Activated CD8-positive, alpha-beta memory T cell treated with anti-CD3 and anti-CD28 coated beads for 1 hour (primary cell): ENCODE measurements at places on chromosomes 5 and 9.

DNA sequence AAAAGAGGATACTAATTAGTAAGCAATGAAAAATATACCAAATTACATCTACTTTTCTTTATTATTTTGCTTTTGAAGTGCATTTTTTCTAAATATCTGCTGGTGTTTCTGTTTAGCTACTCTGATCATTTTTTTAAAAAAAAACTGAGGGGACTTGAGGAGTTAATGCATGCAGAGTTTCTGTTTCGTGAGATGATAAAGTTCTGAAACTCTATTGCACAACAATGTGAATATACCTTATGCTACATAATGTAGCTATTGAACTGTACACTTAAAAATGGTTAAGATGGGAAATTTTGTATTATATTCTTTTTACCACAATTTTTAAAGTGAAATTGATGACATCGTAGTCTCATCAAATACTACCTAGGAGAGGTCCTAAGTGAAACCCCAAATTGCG lies 288.3 kb upstream of the NR4A3 start:
- DNase-seq = no peak

GRCh38 chr9:10080012-10080411 lies 532.8 kb downstream of the PTPRD start:
- DNase-seq = no peak

GRCh38 chr5:152987131-152987530 lies 503.3 kb upstream of the GRIA1 start:
- no peak for DNase-seq

DNA sequence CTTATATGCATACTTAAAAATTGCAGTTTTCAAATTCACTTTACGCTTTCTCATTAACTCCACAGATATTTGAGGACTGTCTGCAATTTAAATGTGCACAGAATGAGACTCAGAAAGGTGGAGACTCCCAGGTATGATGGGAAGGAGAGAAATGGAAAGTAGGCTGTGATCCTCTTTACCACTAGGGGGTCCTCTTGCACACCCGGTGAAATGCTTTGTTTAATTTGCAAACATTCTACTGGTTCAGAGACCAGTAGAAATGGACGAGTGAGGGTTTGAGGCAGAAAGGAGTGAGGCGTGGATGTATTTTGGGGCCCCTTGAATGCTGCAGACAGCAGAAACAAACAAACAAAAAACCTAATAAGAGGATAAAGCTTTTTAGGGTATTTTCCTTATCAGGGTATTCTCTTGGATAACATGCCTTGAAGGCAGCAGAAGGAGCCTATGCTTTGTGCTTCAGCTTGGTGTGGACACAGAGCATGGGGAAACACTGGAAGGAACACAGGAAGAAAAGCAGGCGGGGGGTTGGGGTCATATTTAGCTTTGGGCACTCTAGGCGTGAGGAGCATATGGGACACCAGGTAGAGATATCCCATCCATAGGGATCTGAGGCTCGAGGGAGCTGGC lies 410.1 kb downstream of the DMRT2 start:
- DNase-seq = no peak

- no peak for DNase-seq
Observed at GRCh38 chr5:36164461-36164860, 12.6 kb downstream of the SKP2 start.

GRCh38 chr9:135971111-135971766 lies 10.1 kb upstream of the UBAC1 start:
- no peak for DNase-seq

DNA sequence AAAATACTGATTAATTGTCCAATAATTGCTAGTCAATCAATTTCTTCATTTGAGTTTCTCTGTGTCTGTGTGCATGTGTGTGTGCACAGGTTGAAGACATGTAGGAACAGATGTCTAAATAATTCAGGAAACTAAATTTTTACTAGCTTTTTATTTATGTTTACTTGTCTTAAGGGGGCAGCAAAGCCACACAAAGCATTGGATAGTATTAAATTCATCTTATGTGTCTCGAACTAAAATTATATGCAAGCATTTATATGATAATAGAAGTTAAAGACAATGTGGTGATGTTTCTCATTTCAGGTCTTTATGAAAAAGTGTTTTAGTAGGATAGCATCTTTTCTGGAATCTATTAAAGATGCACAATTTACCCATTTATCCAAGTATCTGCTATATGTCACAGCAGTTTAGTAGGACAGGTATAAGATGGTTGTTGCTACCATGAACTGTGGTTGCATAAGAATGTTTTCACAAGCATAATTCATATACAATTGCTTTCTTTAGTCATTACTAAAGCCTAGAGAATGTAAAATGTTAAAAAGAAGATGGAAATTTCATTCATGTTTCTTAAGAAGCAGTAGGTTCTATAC lies 784.6 kb upstream of the NUDT12 start:
- no peak for DNase-seq

- no peak for DNase-seq
Observed at GRCh38 chr9:132980157-132980556, 1.7 kb downstream of the GFI1B start.

- no peak for DNase-seq
Observed at GRCh38 chr5:11346336-11346735, 557.9 kb downstream of the CTNND2 start.

DNA sequence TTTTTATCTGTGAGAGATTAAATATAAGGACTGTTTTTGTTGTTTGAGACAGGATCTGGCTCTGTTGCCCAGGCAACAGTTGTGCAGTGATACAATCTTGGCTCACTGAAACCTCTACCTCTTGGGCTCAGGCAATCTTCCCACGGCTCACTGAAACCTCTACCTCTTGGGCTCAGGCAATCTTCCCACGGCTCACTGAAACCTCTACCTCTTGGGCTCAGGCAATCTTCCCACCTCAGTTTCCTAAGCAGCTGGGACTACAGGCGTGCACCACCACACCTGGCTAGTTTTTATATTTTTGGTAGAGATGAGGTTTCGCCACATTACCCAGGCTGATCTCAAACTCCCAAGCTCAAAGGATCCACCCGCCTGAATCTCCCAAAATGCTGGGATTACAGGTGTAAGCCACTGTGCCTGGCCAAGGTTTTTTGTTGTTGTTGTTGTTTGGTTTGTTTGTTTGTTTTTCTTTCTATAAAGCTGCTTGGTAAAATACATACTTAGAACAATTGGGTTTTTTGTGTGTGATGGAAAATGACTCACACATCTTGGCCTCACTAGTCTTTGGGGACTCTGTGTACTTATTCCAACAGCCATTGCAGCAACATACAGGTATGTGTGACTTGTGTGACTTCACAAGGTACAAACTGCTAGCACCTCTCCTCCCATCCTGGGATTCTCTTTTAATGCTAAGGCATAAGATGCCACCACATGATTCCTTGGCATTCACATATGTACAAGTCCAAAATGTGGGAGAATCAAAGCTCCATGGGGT lies 36.5 kb upstream of the RASA1 start:
- no peak for DNase-seq

DNA sequence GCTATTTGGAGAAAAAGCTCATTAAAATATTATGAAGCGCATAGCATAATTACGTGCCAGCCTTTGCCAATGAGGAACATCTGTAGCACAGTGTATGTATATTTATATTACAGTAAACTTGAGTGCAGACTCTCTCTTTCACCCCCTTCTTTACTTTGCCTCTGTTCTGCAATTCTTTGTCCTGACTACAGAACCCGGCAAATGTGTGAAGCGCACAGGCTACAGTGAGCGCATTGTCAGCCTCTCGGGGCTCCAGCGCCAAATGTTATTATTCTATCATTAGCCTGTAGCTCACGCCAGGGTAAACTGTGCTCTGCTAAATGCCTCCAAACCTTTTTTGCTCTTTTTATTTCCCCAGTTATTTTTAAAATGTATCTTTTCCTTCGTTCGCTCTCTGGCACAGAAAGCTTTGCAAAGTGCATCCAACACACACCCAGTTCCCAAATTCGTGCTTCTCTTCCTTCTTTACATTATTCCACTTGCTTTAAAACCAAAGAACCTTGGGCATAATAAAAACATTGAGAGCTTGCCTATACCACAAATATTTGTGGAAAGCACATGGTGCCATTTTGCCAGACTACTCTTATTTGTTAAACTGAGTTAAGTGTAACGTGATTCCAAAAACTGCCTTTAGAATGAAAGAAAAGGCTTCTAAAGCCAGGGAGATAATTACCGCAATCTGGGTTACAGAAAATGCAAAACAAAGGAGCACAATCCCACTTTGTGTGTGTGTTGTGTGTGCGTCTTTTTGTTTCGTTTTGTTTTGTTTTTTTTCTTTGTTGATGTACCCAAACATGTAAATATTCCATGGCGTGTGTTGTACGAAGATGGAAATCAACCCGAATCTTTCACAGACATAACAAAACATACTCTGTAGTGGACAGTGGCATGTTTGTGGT lies 164.1 kb upstream of the MPDZ start:
- no peak for DNase-seq

GRCh38 chr5:32559921-32560320 lies 25.4 kb upstream of the SUB1 start:
- no peak for DNase-seq

DNA sequence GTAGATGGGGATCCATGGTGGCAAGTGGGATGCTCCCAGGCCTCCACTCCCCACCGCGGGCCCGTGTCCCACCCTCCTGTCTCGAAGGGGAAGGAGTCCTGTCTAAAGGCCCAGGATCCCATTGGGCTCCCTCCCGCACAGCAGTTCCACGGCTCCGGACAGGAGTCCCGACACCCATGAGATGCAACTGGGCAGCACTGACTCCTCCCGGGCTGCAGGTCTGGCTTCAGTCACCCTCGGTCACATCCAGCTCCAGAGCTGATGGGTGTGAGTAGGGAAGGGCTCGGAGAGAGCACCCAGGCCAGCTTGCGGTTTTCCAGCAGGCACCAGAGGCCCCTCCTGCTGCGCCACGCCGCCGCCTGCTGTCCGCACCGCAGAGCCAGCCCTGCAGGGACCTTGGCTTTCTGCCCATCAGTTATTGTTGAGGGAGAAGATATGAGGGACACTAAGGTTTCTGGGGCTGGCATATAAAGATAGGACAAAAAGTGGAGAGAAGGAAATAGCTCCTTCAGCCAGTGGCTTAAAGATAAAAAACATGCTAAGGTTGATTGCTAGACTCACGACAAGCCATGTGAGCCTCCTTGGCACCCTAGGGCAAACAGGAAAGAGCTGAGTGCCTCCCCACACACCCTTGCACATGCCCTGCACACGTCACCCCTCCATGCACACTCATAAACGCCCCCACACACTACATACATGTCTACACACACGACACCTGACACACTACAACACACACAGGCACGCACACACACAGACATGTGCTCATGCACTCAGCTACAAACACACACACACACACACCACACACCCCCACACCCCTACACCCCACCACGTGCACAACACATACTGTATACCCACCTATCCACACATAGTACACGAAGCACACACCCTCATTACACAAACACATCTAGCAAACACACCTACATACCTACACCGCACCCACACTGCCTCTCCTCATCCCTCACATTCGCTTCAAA lies 79.0 kb downstream of the AK8 start:
- DNase-seq = no peak

DNA sequence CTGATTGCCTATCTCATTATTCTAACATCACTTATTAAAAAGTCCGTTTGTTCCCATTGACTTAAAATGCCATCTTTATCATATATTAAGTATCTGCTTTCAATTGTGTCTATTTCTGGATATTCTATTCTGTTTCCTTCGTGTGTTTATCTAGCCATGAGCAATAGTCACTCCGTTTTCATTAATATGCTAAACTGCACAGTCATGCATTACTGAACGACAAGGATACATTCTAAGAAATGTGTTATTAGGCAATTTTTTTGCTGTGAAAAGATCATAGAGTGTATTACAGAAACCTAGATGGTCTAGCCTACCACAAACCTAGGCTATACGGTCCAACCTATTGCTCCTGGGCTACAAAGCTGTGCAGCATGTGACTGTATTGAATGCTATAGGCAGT lies 482.9 kb downstream of the IRX1 start:
- DNase-seq = no peak

GRCh38 chr9:10548348-10548747 lies 64.5 kb downstream of the PTPRD start:
- no peak for DNase-seq

GRCh38 chr9:132354637-132355355 lies at the start of gene SETX:
Gene SETX, minus strand, starts transcription at chr9:132354986. Its CDS starts 5,558 bp downstream, at chr9:132349428.
- DNase-seq = peak; percentile 85

GRCh38 chr9:100724886-100725285 lies 147.0 kb downstream of the CAVIN4 start:
- DNase-seq = no peak

GRCh38 chr5:26572480-26572879 lies 465.9 kb downstream of the CDH9 start:
- no peak for DNase-seq

GRCh38 chr5:179572386-179572785 lies 22.0 kb downstream of the RUFY1 start:
- DNase-seq = no peak

DNA sequence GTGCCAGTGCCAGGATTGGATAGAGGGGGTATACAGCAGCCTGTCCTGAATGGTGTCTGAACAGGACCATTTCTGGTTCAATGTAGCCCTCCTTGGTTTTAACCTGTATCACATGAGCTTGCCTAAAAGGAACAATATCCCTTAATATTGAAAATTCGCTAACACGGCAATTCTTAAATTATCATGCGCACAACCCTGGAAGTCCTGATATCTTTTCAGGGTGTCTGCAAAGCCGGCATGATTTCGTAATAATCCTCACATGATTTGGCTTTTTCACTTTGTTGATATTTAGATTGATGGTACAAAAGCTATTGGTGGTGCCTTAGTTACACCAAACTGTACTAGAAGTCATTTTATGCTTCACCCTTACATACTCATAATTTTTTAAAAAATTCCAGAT lies 53.2 kb downstream of the PCSK1 start:
- no peak for DNase-seq

DNA sequence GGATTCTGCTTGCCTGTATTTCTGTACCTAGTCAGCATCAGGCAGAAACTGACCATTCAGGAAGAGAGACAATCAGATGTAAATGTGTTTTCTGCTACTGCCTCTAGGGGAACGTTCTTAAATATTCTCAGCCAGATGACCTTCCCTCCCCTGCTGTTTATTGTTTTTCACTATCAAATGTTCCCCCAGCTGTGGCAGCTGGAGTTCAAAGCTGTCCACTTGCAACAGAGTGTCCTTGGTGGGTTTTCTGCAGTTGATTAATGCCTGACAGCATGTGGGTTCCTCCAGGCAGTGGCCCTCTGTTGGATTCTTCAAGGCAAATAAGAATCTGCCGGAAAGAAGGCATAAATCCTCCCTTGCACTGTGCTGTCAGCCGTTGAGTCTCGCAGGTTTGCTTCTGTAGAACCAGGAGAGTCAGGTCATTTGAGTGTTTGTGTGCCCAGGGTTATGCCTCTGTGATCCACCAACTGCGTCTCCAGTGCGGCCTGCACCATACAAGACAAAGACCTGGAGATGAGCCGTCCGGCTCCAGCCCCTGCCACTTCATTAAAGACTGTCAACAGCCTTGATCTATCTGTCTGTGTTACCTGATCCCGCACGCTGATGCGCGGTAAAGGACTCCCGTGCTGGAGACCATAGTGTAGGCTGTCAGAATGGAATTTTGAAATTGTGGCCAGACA lies 203.4 kb downstream of the GADD45G start:
- no peak for DNase-seq

DNA sequence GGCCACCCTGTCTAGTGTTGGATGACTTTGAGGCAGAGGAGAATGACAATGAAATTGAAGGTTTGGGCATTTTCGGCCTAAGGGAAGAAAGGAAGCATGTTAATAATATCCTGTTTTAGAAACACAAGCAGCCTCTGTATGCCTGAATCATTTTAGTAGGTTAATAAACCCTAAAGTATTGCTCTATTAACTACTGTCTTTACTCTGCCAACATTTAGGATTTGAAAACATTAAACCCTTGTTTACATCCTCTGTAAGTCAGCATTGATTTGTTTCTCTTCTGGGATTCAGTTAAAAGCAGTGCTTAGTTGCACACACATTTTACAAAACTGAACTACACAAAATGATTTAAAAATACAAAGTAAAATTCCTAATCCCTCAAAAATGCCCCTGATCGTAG lies 358.9 kb downstream of the ARRDC3 start:
- DNase-seq = no peak
